ENCODE measurements at places on chromosomes 4 and X. TPM values are rescaled to one million over a fixed set of nuclear protein-coding genes. Genes with fewer than 3 reads are reported as not detected.

SORCS2 gene
- total RNA-seq: 1.7 TPM

BMP3 gene
- 0.32 TPM for total RNA-seq

CAPN6 gene
- 35.6 TPM for total RNA-seq

SRPX gene
- 59.5 TPM for total RNA-seq

WAS gene
- total RNA-seq: 11.5 TPM

GRCh38 chr4:32440391-32440790 is 1720.2 kb downstream of the PCDH7 start:
- DNase-seq: no peak

DNA sequence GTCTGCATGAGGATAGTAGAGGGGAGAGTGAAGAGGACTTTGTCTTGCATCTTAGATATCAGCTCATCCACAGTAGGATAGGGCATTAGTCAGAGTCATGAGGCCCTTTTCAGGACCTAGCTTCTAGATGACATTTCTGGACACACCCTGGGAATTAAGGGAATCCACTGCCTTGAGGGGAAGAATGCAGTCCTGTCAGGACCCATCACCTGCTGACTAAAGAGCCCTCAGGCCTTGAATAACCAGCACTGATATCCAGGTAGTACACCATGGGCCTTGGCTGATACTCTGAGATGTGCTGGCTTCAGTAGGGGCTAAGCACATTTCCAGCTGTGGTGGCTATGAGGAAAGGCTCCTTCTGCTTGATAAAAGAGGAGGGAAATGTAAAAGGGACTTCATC is 134.4 kb downstream of the EDA2R start:
- DNase-seq: no peak

- DNase-seq: no peak
These were observed 6.5 kb upstream of the GPR101 start for GRCh38 chrX:137040113-137040794.

DNA sequence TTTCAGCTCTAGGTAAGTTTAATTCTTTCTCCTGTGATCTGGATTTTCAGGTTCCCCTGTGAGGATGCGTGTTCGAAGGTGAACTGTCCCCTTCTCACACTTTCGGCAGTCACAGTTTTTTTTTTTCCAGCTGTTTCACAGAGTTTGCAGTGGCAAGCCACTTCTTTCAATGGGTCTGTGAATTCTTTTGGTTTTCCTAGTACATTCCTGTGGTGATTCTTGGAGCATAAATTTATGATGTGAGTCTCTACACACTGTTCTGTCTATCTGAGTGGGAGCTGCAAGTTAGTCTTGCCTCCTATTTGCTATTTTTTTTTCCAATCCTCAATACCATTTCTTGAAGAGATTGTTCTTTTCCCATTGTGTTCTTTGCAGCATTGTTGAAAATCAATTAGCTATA is 595.5 kb downstream of the RAPGEF2 start:
- DNase-seq: no peak

- no peak for DNase-seq
These were observed 43.3 kb downstream of the RHOH start for GRCh38 chr4:40240040-40240653.

- DNase-seq: no peak
These were observed 60.3 kb downstream of the DLG3 start for GRCh38 chrX:70504772-70505450.

DNA sequence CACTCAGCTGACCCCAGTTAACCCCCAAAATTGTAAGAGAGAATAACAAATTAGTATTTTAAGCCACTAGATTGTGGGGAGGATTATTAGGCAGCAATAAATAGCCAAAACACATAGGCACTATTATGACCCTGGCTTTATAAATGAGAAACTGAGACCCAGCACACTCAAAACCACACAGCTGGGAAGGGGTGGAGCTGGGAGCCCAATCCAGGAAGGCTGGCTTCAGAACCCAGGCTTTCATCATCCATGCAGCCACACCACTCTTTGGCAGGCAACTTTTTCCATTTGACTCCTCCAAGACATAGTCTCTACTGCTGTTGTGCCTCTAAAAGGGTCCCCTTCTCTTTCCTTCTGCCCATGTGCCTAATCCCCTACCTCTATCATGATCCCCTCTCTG is 253.8 kb downstream of the DHX15 start:
- DNase-seq: no peak

- no peak for DNase-seq
These were observed 5.3 kb upstream of the KIAA1210 start for GRCh38 chrX:119132961-119133360.

- DNase-seq: no peak
These were observed 88.8 kb downstream of the FMR1NB start for GRCh38 chrX:148069759-148070503.

DNA sequence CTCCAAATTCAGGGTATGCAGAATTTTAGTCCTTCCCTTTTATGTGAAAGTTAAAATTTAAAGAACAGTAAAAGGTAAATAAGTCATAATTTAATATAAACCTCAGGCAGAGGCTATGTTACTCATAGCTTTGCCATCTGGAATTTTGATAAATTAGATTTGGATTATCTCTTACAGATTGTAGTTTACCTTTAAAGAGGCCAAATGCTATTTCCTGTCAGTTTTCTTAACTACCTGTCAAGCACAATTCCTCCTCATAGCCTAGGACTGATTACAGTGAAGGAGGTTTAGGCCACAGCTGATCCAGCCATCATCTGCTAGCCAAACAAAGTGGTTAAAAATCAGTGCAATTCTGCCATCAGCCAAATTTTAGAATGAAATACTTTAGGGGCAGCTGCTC is 128.1 kb downstream of the MFAP3L start:
- no peak for DNase-seq

DNA sequence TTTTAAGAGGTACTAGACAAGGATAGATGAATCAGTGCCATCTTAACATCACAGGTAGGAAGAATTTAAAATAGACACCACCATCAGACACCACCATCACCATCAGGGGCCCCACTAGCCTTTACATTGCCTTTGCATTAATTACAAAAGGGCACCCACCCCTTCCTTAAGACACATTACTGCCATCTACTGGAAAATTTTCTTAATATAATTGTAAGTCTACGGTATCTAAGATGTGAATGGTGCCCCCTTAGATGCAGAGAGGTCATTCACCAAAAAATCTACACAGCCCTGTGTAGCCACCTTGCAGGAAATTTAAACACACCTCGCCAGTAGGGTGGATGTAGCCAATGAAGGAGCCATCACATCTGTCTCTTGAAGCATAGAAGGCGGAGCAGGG is 184.1 kb downstream of the MID1IP1 start:
- no peak for DNase-seq

DNA sequence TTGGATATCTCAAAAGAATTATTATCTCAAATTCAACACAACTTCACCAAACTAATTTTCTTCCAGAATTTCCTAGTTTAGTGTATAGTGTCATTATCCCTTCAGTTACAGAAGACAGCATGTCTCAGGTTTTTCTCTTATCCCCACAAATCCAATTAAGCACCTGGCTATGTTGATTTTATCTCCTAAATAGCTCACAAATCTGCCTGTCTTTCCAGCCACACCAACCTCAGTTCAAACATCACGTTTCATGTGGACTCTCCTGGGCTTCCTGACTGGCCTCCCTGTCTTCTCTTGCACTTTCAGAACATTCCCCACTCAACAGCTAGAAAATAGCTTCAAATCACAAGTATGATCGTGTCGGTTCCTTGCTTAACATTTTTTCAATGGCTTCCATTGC is 14.8 kb downstream of the STK32B start:
- no peak for DNase-seq

DNA sequence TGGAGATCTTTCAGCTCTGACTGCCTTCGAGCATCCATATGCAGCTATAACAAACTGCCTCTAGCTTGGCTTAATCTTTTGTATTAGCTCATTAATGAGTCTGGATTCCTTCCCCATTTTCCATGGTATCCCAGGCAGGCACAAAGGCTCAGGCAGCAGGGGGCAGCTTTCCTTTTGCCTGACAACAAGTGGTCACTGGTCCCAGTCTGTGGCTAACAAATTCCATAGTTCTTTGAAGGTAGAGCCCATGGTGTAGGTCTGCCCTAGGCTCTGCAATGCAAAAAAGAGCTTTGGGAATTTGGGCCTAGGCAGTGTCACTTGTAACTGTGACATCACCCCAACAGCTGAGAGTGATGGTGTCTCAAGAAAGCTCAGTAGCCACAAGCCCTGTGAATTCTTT is 234.4 kb upstream of the GPC4 start:
- no peak for DNase-seq

- no peak for DNase-seq
These were observed 105.9 kb downstream of the CPZ start for GRCh38 chr4:8698341-8699062.

- no peak for DNase-seq
These were observed 592.5 kb downstream of the PCDH18 start for GRCh38 chr4:136939781-136940180.

- no peak for DNase-seq
These were observed 59.2 kb upstream of the TMEM47 start for GRCh38 chrX:34716302-34716701.

- no peak for DNase-seq
These were observed 13.9 kb downstream of the TMEM165 start for GRCh38 chr4:55409468-55410171.

DNA sequence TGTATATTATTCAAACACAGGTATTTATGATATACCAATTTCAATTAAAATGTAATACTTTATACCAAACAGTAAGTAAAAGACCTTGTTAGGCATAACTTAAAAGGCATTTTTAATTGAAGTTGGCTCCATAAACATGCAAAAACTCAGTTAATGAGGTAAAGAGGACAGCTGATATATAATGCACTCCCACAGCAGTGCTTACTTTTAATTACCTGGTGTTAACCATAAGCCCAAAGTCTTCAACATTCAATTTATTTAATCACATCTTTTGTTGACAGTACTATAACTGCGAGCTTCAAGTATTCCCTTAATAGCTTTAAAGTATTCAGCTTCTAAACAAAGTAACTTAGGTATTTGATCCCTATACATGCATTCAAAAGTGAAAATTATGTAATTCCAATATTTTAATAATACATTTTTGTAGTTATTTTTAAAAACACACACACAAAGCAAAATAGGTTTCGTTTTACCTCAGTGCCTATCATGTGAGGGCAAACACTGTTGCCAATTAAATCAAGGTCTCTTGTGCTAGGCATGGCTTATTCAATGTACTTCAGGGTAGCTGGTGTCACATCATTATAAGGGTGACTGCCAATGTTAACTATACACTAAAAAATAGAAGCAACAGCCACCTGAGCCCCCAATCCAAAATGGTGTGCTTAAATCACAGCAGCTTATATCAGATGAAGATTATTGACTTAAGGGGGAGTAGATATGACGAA is 197.1 kb downstream of the LRBA start:
- no peak for DNase-seq

DNA sequence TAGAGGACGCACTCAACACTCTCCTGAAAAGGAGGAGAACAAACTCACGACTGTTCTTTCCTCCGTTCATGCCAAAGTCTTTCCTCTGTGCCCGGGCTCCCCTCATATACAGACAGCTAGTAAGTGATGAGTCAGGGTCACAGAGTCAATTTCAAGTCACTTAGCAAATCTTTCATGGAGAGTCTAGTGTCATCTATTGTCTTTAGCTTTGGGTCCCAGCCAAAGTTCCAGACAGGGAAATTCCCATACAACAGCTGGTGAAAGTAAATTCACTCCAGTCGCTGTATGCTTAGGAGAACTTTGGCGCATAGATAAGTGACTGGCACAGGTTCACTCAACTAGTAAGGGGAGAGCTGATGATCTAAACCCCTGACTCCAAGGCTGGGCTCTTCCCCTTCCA is 226.5 kb downstream of the MID1 start:
- no peak for DNase-seq

GRCh38 chrX:17689971-17690409 is 47.3 kb upstream of the SCML1 start:
- DNase-seq: peak; percentile 65

- DNase-seq: no peak
These were observed 4.7 kb downstream of the BLTP1 start for GRCh38 chr4:122156819-122157218.

DNA sequence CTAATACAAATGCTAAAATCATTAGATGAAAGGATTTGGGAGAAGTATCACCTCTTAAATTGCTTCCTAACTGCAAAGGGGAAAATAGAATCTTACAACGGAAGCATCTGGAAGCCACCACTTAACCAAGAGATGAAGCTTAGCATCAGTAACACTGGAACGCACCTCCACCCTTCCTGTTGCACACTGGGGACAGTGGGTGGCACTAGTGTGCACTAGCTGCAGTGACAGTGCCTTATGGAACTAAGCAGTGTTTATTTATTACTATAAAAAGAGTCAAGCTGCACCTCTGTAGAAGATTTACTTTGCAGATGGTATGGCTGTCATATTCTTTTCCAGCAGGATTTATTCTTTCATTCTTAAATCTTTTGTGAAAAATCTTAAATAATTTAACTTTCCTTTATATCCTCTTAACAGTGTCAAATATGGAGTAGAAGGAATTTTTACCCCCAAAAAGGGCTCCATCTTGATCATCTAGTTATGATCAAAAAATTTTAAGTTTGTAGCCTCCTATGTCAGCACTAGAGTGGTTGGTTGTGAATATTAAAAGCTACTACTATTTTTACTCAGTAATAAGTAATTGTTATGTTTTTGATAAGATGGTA is 76.7 kb downstream of the SCD5 start:
- DNase-seq: no peak

- DNase-seq: peak; percentile 64
These were observed 733 bp downstream of the FRYL start for GRCh38 chr4:48779095-48779997.

DNA sequence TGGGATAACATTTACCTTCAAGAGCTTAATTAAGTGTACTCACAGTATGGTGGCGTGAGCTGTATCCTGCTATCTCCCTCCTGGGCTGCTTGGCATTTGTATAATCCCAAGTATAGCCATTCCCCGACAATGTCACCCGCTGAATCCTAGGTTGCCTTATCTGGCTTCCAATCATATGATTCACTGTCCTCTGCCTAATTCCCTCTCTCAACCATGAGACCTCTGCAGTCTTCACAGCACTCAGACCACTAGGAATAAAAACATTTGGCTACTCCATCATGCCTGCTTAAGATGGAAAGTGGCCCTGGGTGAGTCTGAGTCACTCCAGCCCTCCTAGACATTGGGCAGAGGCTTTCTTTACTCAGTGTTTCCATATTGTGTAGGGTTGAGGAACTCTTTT is 28.9 kb upstream of the WDFY3 start:
- no peak for DNase-seq

DNA sequence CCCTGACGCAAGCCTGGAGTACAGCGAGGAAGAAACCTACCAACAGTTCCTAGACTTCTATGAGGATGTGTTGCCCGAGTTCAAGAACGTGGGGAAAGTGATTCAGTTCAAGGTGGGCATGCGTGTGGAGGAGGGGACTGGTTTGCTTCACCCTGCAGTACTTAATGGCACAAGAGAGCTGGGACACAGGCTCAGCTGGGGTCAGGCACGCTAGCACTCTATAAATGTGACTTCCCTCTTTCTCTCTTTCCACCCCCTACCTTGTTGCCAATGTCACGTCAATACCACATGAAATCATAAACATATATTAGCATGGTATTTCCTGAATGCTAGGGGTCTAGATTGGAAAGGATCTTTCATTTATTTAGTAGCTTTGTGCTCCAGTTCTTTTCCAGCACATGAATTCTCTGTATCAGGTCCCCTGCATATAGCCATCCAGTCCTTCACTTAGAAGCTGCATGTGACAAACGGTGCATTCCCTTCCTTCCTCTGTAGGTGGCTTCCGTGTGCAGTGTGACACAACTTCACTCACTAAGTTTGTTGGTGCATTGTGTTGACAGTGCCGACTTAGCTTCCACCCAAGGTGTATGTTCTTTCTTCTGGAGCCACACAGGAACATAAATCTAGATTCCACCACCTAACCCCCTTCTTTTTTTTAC is 25.6 kb downstream of the ZRSR2 start:
- no peak for DNase-seq
